Mesothelial cell of epicardium (in vitro differentiated cells): ENCODE measurements at places on chromosomes 6 and 20.

DNA sequence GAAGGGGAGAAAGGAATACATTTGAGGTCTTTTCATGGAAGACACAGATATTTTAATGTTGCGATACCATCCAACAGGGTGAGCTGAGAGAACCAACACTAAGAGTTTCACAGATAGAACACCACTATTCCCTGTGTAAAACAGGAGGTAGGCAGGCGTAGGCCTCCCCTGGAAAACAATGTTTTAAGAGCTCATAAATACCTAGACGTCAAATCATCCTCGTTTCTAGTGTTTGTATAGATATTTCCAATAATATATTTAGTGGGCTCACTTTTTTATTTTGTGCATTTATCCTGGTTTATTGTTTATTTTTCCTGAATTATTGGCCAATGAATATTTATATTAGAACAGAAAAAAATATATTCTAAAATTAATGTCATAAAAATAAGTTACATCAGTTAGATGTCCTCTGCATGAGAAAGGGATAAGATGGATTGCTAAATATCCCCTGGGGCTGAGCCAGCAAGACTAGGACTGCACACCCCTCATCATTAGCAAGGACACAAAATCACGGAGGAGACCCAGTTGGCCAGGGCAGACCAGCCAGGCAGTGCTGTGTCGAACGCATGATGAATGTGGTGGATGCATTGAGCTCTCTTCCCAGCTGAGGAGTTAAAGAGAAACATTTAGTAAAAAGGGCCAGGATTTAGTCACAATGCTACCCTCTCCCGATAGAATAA is 380.5 kb downstream of the C6orf118 start:
- no peak for DNase-seq

GRCh38 chr6:164107297-164107995 is 692.9 kb downstream of the QKI start:
- no peak for DNase-seq

DNA sequence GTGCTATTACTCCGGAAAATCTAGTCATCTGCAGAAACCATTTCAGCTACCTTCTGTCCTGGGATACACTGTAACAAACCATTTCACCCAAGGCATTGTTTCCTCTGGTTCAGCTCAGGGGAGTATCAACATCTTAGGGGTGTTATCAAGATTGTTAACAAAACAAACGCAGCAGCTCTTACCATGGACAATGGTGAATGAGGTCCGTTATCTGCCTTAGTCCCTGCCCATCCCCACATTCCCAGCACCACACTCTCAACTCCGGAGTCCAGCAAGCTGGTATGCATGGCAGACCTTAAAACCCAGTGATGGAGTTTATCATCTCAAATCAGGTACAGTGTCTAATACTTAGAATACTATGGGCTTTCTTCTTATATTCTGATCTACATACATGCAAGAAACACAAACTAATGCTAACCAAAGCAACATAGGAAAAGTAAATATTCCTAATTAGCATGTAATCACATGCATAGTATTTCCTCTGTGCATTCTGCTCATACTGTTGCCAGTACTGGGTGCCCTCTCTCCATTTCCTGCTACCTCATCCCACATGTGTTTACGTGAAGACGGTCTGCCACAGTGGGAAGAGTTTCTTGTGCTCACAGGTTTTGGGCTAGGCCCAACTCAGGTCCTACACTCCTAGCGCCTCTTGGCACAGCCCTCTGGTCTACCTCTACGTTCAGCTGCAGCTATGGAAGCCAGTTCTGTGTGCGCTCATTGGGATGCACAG is 123.9 kb downstream of the DTNBP1 start:
- DNase-seq = no peak

DNA sequence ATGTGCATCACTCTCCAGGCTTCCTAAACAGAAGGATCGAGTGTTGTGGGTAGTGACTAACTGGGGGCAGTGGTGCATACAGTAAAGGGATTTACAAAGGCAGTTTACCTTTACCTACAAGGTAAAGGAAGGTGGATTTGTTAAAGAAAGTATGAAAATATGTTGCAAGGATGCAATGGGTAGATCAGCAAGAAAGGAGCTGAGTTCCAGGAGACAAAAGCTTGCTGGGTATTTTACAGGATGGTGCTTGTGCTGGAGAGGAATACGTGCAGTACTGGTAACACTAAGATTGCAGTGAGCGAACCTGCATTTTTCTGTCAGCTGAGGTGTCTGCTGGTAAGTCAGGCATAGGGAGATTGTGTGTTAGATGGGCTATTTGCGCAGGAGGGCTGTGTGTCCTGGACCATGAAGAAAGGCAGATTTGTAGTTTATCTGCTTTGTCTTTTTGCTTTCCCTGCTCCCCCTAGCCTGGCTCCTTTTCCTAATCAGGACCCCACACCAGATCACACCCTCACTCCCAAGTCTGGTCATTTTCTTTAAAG is 304.6 kb downstream of the THBS2 start:
- DNase-seq = no peak

DNA sequence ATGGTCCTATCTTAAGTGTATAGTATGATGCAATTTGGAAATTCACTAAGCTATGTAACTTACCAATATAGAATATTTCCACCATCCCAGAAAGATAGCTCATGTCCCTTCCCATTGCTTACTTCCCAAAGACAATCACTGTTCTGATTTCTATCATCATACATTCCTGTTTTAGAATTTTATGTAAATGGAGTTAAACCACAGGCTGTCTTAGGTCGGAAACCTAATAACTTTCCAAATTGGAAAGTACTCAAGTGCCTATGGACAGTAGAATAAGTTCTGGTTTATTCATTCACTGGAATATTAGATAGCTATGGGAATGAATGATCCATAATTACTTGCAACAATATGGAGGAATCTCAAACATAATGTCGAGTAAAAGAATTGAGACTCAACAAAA is 20.1 kb downstream of the ENPP3 start:
- no peak for DNase-seq

GRCh38 chr6:4973982-4974745 is 29.7 kb downstream of the RPP40 start:
- DNase-seq = no peak

- DNase-seq = no peak
Measured at GRCh38 chr6:1244278-1244677, 67.6 kb upstream of the FOXQ1 start.

DNA sequence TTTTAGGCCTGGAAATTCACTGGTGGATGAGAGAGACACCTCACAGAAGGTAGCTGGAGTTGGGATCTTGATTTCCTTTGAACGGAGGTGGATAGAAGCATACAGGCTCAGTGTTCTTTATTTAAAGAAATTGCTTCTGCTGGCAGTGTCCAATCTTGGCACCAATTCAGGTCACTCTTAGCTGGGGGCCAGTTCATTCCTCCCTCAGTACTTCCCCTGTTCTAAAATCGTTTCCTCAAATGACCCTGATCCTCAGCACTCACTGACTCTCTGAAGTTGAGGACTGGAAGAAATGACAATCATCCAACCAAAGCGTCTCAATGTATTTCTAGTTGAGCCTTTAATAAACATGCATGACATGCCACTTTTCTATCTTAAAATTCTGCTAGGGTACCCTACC is 472.5 kb upstream of the BTBD3 start:
- DNase-seq = no peak
